Mesothelial cell of epicardium (in vitro differentiated cells): ENCODE measurements at places on chromosomes 1 and 21.

- H3K4me1 ChIP-seq = peaks cover 59% of the 10 kb centered on the region
- H3K27ac ChIP-seq = peak overlapping the region; percentile 95
- H3K27me3 ChIP-seq = no peaks in the 10 kb centered on the region
- no peaks in the 10 kb centered on the region for H3K36me3 ChIP-seq
- H3K4me3 ChIP-seq = no peak overlapping the region
Measured at GRCh38 chr1:109793486-109794318, 30.0 kb upstream of the EPS8L3 start.

- peak; percentile 81 for DNase-seq
- H3K4me1 ChIP-seq = peaks cover 11% of the 10 kb centered on the region
- H3K27ac ChIP-seq = no peak overlapping the region
- H3K36me3 ChIP-seq = no peaks in the 10 kb centered on the region
Measured at GRCh38 chr1:145720878-145721671, 1.8 kb downstream of the CD160 start.

DNA sequence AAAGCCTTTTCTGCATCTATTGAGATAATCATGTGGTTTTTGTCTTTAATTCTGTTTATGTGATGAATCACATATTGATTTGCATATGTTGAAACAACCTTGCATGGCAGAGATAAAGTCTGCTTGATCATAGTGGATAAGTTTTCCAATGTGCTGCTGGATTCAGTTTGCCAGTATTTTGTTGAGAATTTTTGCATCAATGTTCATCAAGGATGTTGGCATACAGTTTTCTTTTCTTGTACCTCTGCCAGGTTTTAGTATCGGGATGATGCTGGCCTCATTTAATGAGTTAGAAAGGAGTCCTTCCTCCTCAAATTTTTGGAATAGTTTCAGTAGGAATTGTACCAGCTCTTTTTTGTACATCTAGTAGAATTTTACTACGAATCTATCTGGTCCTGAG is 55.0 kb downstream of the COL24A1 start:
- H3K36me3 ChIP-seq = no peaks in the 10 kb centered on the region
- H3K4me3 ChIP-seq = no peak overlapping the region
- DNase-seq = no peak

DNA sequence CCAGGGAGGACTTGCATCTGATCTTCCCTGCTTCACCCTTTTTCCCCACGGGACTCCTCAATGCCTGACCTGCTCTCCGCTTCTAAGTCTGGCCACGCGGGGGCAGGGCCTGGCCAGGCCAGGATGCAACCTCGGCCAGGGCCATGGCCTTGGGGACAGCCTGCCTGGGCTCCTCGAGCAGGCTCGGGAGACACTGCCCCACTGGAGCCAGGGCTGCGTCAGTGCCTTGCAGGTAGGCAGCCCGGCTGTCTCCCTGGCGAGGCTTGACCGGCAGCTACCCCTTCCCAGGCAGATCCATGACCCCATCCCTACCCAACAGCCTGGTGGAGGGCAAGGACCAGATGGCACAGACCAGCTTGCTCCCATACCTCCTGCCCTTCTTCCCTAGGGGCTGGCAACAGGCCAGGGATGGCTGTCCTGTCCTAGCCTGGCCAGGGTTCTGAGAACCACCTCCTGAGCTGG is 2.7 kb upstream of the PRDM16 start:
- no peak overlapping the region for H3K4me3 ChIP-seq
- H3K36me3 ChIP-seq = no peaks in the 10 kb centered on the region
- H3K4me1 ChIP-seq = peaks cover 6% of the 10 kb centered on the region

GRCh38 chr1:202599669-202600431 is 110.4 kb downstream of the SYT2 start:
- no peak overlapping the region for H3K4me3 ChIP-seq
- peak; percentile 77 for DNase-seq
- H3K36me3 ChIP-seq = peaks cover 2% of the 10 kb centered on the region
- H3K27ac ChIP-seq = peak overlapping the region; percentile 65
- H3K27me3 ChIP-seq = no peaks in the 10 kb centered on the region
